ENCODE measurements at places on chromosomes 11 and 22.

- no peak for DNase-seq
These were observed 363.2 kb downstream of the TBC1D22A start for GRCh38 chr22:47125603-47126002.

DNA sequence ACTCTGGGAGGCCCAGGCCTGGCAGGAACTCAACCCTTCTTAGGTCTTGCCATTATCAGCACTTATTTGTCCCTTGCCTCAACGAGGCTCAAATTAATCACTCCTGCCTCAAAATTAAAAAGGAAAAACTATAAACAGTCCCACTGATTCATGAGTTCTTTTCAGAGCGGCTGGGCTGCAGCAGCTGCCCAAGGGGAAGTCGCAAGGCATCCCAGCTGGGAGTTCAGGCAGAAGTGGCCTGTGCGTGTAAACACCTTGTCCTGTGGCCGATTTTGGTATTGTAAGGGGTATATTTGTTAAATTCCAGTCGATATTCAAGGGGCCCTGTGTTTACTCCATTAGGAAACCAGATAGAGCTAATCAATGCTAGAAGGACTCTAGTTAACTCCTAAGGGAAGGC, 213.9 kb upstream of the CADM1 start:
- no peak for DNase-seq

DNA sequence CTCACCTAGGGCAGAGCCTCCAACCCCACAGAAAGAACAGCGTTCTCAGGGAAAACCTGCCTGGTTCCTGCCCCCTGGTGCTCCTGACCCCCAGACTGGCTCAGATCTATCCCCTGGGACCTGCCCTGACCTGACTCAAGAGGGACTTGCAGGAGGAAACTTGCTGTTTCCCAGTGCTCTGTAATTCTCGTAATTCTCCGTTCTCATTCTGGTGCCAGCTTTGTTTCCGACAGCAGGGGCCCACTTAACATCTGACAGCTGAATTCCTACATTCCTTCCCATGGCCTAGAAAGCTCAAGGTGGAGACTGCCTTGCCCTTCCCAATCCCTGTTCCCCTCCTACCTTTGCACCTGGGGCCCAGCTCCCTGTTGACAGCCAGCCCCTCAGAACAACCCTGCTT, 12.5 kb upstream of the CSF2RB start:
- no peak for DNase-seq

DNA sequence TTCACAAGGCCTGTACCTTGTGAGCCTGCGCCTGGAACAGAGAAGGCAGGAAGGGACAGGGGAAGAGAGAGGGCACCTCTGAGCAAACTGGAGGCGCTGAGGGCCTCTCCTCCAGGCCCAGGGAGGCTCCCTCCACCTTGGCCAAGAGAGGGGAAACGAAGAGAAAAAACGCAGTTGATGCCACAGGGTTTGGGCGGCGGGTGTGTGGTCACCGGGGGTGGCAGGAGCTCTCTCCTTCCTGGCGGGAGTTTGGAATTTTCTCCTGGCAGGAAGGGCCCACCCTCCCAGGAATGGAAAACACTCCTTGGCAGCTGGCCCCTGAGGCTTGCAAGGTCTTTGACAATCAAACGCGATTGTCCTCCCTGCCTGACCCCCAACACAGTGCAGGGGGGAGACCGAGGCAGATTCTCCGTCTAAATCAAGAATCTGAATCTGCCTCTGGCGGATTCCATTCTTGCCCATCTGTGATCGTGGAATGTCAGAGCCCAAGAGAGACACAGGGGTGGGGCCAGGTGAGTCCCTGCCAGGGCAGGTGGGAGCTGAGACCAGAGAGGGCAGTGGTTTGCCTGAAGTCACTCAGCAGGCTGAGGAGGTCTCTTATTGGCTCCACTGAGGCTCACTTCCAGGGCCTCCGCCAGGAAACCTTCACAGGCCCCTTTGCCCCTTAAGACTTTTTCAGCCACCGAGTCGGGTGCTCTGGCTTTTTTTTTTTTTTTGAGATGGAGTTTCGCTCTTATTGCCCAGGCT, 21.0 kb downstream of the RPL3 start:
- no peak for DNase-seq

DNA sequence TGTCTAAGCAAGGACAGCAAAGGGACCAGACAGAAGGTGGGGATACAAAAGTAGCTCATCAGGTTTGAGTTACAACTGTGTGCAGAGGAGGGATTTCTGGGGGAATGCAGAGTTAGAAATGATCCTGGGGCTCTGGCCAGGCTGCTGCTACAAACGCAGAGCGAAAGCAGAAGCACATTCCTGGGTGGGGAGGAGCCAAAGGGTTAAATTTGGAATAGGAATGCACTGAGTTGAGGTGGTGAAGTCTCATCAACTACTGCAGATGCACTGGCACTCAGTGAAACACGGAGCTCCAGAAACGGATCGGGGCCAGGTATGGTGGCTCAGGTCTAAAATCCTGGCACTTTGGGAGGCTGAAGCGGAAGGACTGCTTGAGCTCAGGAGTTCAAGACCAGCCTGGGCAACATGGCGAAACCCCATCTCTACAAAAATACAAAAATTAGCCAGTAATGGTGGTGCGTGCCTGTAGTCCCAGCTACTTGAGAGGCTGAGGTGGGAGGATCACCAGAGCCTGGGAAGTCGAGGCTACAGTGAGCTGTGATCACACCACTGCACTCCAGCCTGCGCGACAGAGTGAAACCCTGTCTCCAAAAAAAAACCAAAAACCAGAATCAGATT, 3.2 kb downstream of the CHKA start:
- no peak for DNase-seq

- no peak for DNase-seq
These were observed 93.8 kb downstream of the ETS1 start for GRCh38 chr11:128493570-128493965.

- DNase-seq, result peak; percentile 82
These were observed at the start of gene SLC29A2 for GRCh38 chr11:66371627-66372415. Gene SLC29A2, minus strand, starts transcription at chr11:66371760. Its CDS starts 169 bp downstream, at chr11:66371591.

GRCh38 chr11:11521306-11522002, 100.4 kb downstream of the GALNT18 start:
- no peak for DNase-seq

GRCh38 chr11:10418950-10419310, 36.1 kb upstream of the AMPD3 start:
- DNase-seq, result no peak

- DNase-seq, result no peak
These were observed 193.6 kb downstream of the CWF19L2 start for GRCh38 chr11:107263844-107264563.
